ENCODE measurements at places on chromosomes 1 and 21.
A peak's percentile ranks its signal among the peaks of the same experiment; 100 is the strongest.

GRCh38 chr1:30011970-30012369 is 711.4 kb downstream of the MATN1 start:
- no peak for DNase-seq

- DNase-seq, result no peak
Measured at GRCh38 chr1:243842978-243843511, 7.0 kb downstream of the AKT3 start.

- no peak for DNase-seq
Measured at GRCh38 chr1:53560581-53561502, 101.6 kb downstream of the DMRTB1 start.

DNA sequence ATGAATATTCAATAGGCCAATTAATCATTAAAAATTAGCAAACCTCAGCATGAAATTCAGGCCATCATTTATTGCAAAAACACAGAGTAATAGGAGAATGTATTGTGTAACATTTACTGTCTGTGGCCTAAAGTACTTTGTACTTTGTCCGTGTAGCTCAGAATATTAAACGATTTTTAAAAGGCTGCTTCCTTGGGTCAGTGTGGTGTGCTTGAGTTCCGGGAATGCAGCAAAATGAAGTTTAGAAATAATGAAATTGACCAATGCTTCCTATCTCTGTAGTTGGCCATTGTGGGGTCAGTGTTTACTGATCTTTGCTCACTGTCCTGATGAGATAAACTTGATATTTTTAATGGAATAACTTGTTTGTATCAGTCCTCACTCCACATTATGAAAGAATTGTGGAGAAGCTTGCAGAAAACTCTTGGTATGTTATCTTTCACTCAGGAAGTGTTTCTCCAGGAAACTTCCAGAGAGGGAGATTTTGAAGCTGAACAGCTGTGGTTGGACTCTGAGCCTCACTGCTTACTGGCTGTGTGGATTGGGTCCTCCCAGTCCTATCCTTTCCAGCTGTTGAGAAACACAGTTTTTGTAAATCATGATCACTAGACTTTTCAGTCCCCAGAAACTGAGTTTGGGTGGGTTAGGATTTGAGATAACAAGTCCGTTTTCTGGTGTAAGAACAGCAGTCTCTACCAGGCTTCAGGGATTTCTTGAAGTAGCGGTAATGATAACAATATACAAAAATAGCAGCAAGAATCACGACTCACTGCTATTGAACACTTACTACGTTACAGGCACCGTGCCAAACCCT is 19.2 kb upstream of the MTARC1 start:
- DNase-seq, result no peak

DNA sequence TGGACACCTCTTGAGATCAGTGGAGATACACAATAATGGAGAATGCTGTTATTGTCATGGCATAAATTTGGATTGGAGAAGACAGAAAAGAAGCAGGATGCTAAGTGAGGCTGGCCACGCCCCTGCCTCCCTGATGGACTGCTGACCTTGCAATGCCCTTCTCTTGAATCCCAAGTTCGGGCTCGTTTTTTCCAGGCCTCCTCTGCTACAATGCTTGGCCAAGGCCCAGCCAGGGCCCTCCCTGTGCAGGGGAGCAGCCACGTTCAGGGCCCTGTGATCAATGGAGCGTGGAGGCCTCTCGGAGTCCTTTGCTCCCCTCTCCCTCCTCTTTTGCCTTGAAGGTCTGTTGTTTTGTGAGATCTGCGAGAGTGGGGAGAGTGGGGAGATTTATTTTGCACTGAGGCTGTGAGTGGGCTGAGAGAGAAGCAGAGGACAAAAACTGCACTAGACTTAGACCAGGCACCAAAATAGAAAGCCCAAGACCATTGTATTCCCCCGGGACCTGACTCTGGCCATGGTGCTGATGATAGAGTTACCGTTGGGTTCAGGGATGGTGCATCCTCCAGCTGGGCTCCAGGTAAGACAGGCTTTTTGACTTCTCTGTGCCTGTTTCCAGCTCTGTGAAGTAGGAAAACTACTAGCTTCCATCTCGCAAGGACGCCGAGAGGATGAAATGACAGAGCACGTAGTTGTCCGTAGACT is 268.6 kb downstream of the KAZN start:
- no peak for DNase-seq

DNA sequence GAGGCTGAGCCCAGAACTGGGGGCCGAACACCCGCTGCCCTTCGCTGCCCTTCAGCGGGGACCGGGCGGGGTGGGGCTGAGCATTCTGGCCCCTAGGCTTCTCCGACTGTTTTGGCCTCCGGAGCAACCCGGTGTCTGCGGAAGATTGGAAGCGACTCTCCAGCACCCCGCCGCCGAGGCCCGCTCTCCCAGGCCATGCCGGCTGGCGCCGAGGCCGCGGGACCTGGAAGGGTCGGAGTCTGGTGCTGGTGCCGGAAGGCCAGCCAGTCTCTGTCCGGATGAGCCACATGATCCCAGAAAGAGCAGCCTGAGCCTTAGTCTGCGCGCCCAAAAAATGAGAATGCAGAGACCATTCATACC is 272.0 kb downstream of the FOXD2 start:
- DNase-seq, result no peak

GRCh38 chr1:208245185-208245705 is 1.1 kb upstream of the PLXNA2 start:
- peak; percentile 87 for DNase-seq

DNA sequence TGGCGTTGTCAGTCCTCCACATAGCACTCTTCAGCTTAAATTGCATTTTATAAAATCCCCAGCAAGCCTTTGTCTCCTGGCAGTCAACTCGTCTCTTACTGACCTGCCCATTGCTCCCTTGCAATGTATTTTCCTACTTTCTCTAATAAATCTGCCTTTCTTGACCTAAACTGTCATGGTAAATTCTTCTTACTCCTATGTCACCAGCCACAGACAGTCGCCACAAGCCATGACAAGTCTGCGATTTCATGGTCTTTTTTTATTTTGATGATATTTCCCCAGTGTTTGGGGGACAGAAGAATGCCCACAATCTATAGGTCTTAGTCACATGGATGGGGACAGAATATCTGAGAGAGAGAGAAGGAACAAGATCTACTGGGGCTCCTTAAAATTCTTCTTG is 8.4 kb downstream of the IFNAR2 start:
- no peak for DNase-seq

DNA sequence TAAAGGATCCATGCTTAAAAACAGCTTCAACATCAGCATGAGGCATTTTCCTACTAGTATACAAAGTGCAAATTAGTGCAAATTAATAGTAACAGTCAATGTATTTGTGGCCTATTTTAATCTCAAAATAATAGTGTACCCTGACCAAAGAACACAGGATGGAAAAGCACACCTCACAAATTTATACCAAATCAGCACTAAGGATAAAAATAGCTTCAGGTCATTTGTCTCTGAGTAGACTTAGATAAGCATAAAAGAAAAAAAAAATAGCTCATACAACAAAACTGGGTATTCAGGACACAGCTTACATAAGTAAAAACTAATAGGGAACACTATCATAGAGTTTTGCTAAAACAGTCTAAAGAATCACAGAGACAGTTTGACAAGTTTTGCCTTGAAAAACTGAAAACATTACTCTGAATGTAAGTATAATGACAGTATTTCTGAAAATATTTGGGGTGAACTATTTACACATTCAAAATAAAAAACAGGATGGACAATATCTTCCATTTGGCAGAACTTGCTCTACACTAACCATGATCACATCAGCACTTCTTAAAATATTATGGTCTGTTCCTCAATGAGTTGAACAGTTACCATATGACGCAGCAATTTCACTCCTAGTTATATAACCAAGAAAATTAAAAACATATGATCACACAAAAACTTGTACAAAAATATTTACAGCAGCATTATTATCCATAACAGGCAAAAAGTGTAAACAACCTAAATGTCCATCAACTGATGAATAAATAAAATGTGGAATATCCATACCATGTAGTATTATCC is 46.3 kb downstream of the RNF115 start:
- DNase-seq, result no peak

DNA sequence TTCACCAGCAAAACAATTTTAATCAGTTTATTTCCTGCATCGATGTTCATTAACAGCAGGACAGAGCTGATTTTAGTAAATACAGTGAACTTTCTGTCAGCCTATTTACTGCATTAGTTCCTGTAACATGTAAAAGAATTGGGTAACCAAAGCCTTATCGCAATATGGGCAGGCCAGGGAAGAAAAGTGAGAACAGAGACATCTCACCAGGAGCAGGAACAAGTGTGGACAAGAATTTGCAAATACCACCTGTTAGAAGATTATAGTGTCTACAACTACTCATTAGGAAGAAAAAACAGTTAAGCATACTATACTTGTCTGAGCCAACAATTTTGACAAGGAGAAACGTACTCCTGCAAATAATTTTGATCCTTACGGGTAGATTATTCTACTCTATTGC is 1293.9 kb downstream of the PLA2G4A start:
- DNase-seq, result no peak

DNA sequence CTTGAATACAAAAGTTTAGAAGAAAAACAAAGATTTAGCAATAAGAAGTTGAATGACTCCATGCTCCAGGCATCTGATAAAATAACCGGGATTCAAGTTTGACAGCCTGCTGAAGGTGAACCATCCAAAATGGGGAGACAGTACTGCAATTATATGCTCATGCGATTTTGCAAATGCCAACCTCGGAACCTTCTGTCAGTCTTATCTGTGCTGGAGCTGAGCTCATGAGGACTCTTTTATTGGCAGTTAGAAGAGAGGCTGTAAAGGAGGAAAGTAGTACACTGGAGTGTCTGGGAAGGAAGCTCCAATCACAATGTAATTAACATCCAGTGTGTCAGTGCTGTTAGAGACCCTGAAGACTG is 170.0 kb downstream of the GALNT2 start:
- no peak for DNase-seq

- no peak for DNase-seq
Measured at GRCh38 chr1:210525716-210526454, 197.2 kb downstream of the HHAT start.

DNA sequence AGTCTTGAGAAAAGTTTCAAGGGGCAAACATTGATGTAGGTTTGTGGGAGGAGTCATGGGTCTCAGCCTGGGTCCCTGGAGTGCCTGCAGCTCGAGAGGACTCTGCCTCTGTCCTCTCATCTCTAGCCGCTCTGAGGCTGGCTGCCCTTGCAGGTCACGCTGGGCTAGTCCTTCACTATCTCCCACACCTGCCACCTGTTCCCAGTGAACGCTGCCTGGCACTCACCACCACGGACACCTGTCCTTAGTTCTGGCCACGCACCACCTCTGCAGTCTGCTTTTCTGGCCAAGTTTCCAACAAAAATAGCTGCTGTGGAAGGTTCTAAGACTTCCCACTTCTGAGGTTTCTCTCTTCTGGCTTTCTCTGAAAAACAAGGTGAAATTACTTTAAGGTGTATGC is 52.5 kb downstream of the SH3BGR start:
- DNase-seq, result no peak

GRCh38 chr1:10943991-10944730 is 68.3 kb upstream of the TARDBP start:
- no peak for DNase-seq

GRCh38 chr1:59670662-59671061 is 144.1 kb upstream of the HOOK1 start:
- DNase-seq, result no peak

GRCh38 chr1:229098361-229098760 is 172.6 kb upstream of the RAB4A start:
- DNase-seq, result no peak

- no peak for DNase-seq
Measured at GRCh38 chr1:110235834-110236682, 25.9 kb downstream of the KCNC4 start.

DNA sequence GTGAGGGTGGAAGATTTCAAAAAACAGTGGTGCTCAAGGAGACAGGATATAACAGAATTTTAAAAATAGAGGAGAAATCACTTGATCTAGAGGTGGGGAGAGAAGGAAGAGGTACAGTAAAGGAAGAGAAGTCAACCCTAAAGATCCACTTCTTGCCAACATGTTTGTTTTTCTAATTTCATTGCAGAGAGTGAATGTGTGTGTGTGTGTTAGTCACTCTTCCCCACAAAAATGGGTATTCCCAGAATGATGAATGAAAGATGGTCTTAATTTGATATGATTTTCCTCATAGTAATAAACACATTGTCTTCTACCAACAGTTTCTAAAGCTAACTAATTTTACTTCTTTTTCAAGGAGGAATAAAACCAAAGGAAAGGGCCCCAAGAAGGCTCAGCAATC is 74.2 kb upstream of the NGF start:
- DNase-seq, result no peak

- DNase-seq, result no peak
Measured at GRCh38 chr1:7366955-7367665, 404.0 kb upstream of the VAMP3 start.

GRCh38 chr1:14083277-14083676 is 383.3 kb downstream of the PRDM2 start:
- no peak for DNase-seq

- DNase-seq, result no peak
Measured at GRCh38 chr1:237227476-237227875, 185.5 kb downstream of the RYR2 start.

GRCh38 chr21:44374601-44375280 is 21.3 kb downstream of the TRPM2 start:
- DNase-seq, result no peak

GRCh38 chr21:28480470-28480869 is 512.2 kb downstream of the LTN1 start:
- no peak for DNase-seq

DNA sequence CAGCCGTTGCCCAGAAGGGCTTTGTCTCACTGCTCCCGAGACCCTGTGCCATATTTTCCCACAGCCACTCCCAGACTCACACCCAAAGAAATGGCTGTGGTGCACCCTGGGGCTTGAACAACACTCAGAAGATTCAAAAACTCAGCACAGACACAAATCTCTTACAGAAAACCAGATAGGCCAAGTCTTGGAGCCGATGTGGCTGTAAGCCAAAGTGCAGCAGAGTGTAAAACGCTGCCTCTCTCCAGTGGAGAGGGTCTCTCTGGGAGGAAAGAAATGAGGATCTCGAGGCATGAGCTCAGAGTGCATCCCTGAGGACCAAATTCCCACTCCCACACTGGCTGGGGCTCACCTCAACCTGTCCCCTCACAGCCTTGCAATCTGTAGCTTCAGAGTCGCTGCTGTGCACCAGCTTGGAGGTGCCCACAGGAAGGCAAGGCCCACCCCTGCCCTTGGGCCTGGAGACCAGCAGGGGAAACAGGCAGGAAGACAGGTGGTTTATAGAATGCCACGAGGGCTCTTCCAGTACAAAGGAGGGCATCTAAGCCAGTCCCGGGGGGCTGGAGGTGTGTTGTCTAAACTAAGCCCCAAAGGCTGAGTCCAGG is 171.3 kb upstream of the AJAP1 start:
- DNase-seq, result no peak

- DNase-seq, result no peak
Measured at GRCh38 chr1:237975903-237976302, 85.2 kb upstream of the ZP4 start.

GRCh38 chr1:209383422-209383821 is 200.1 kb upstream of the CAMK1G start:
- DNase-seq, result no peak

DNA sequence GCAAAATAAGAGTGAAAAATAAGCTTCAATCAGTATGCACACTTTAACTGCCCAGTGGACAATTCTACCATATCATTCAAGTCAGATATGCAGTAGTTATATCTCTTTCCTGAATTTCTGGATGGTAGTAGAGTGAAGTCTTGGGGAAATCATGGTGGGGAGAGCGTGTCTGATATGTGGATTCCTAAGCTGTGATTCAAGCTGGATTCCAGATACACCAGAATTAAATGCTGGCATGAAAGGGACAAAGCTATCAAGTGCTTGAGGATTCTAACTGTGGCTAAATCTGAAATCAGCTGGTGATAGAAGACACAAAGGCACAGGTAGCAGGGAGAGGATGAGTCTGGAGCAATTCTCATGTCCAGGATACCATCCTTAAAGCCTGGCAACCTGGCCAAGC is 323.5 kb downstream of the DUSP10 start:
- no peak for DNase-seq

- no peak for DNase-seq
Measured at GRCh38 chr1:31669786-31670592, 25.3 kb upstream of the PEF1 start.
